ENCODE measurements at places on chromosomes 7 and 10. TPM values are rescaled to one million over a fixed set of nuclear protein-coding genes. Genes with fewer than 3 reads are reported as not detected.
A peak's percentile ranks its signal among the peaks of the same experiment; 100 is the strongest.

DNA sequence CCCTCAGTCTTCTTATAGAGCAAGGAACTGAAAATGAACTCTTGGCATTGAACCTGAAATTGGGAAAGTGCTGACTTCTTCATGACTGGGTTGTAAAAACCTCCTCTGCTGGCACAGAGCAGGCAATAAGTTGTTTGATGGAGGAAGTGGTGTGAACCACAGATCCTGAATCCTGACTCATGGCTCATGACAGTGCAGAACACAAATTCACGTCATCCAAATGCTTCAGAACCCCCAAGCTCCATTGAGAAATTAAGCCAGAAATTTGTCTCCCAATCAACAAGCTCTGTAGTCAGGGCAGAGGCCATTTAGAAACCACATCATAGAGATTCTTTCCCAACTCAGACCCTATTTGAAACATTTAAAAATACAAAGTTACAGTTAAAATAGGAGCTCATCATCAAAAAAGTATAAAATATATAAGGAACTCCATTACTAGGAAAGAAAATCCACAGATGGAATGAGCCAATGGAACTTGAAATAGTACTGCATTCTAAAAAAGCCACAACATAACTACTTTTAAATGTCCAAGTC lies 10.3 kb upstream of the STK17A start:
- peak; percentile 38 for DNase-seq

- DNase-seq: no peak
Measured at GRCh38 chr10:117462424-117462792, 80.1 kb upstream of the EMX2 start.

- DNase-seq: no peak
Measured at GRCh38 chr10:6231146-6231545, 28.4 kb downstream of the PFKFB3 start.

DNA sequence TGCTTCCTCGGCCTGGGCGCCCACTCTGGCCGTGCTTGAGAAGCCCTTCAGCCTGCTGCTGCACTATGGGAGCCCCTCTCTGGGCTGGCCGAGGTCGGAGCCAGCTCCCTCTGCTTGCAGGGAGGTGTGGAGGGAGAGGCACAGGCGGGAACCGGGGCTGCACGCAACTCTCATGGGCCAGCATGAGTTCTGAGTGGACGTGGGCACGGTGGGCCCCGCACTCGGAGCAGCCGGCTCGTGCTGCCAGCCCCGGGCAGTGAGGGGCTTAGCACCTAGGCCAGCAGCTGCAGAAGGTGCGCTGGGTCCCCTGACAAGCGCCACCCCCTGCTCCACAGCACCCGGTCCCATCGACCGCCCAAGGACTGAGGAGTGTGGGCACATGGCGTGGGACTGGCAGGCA lies 9.0 kb upstream of the PDK4 start:
- no peak for DNase-seq

DNA sequence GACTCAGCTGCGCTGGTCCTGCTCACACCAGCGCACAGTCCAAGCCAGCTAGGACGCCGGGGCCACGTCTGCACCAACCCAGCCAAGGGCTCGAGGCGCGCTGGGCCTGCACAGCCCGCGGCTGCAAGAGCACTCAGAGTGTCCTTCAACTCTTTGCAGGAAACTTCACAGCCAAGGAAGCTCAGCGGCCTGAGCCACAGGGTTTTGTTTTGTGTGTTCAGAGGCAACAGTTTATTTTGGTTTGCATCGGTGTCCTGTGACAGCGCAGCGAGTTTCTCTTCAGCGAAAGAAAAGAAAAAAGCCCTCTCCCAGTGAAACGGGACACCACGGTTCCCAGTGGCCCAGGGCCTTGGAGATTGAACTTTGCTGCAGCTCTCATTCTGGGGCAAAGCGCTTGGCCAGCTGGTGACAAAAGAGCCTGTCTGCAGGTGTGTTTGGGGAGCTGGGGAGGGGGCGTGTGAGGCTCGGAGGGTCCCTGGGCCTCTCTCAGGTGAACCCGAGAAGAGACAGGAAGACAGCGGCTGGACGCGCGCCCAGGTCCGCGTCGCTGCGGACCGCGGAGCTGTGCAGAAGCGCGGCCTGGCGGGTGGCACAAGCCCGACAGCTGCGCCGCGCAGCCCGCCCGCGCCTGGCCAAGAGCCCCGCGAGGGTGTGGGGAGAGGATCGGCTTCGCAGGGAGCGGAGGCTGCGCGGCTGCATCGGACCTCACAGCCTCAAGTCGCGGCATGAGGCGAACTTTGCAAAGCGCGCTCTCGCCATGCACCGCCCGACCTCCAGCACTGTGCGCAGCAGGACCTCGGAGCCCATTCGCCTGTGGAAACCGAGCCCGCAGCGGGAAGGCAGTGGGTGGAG lies 922 bp downstream of the CXCL12 start:
- no peak for DNase-seq

DNA sequence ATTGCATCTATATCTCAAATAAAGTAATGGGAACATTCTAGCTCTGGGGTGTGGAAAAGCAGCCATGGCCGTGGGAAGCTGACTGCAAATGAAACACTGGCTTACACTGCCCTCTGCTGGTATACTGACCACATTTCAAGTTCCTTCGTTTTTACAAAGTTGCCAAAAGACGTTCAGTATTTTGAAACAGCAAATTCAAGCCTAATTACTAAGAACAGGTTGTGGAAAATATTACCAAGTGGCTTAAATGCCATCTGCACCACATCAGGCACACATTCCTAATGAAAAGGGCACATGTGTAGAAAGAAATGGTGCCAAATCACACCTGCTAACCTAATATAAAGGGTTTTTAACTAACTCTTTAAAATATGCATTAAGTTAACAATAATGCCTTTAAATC lies 83.9 kb downstream of the JAZF1 start:
- peak; percentile 42 for DNase-seq

DNA sequence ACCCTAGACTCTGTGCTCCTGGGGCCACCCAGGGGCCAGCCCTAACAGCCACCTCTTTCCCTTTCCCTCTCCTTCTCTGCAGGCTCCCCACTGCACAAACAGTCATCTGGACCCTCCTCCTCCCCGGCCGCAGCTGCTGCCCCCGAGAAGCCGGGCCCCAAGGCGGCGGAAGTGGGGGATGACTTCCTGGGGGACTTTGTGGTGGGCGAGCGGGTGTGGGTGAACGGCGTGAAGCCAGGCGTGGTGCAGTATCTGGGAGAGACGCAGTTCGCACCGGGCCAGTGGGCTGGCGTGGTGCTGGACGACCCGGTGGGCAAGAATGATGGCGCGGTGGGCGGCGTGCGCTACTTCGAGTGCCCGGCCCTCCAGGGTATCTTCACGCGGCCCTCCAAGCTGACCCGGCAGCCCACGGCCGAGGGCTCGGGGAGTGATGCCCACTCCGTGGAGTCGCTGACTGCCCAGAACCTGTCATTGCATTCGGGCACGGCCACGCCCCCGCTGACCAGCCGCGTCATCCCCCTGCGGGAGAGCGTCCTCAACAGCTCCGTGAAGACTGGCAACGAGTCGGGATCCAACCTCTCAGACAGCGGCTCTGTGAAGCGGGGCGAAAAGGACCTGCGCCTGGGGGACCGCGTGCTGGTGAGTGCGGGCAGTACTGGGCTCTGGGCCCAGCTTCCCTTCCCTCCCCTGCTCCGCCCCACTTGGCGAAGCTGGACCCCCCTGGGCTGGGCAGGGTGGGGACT lies 49.3 kb downstream of the CLIP2 start:
- no peak for DNase-seq

DNA sequence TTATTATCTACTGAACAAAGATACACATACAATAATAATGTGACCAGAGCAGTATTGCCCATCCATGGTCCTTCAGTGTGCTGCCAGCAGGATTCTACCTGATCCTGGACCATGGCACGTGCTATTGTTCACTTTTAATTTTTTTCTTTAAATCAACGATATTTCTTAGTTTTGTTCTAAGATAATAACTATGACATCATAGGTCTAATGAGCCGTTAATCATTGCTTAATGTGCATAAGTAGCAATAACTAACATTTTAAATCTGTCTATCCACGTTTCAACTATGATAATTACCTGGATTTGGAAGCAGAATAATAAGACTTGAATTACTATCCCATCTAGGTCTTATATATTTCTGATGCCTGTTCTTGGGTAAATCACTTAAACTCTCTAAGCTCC lies 253.8 kb downstream of the SORCS1 start:
- no peak for DNase-seq

- DNase-seq: no peak
Measured at GRCh38 chr7:44972562-44972961, 6.3 kb downstream of the MYO1G start.

GRCh38 chr7:42175834-42176723 lies 60.9 kb downstream of the GLI3 start:
- DNase-seq: no peak

DNA sequence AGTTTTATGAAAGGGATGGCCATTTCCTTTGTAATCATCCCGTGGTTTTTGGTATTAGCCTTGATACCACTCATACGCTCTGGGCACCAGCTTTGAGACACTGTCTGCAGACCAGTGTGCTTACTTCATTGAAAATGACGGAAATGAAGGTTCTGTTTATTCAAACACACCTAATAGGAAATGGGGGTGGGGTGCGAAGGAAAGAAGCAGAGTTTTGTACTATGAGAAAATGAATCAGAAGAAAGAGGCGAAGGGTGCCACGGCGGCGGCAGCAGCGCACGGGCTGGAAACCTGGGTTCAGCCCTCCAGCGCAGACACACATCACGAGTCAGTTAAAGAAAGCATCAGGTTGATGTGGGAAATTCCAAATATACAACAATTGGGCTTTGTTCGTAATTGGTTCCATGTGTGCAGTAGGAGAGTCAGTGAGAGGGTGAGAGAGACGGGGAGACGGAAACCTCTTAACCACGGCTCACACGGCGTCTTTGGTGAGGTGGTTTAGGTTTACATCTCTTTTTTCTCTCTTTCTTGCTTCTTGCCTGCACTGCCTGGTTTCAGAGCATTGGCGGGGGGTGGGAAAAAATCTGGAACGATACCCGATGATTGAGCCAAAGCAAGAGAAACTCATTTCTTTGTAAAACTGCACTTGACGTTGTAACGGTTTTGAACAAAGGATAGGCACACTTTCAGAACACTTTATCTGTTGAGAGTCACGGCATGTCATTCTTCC lies 321.2 kb downstream of the FRMD4A start:
- no peak for DNase-seq

- DNase-seq: no peak
Measured at GRCh38 chr7:100433276-100433591, 3.1 kb downstream of the PPP1R35 start.

DNA sequence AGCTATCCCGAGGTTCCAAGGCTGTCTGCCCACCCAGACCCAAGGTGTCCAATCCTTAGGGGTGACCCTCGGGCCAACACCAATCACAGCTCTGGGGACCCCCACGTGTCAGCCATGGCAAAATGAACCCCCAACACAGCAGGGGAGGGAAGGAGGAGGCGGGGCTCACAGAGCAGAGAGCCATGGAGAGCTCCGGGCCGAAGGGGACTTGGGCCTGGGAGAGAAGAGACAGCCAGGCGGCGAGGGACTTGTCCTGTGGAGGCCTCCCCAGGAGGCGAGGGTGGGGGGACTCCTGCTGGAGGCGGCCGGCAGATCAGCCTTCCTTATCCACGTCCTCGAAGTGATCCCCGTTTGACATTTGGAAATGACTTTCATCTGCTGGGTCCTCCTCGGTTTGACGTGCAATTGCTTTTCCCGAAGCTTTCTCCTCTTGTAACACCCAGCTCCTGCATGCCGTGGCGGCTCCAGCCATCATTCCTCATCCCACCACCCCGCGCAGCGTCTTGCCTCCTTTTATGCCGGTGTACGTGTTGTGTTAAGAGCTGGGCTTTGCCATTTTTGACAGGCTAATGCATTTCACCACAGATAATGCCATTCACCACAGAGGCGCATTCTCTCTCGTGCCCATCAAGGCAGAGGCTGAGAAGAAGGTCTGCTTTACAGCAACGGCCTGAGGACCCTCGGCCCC lies 337.4 kb downstream of the DNAJB6 start:
- DNase-seq: no peak

GRCh38 chr7:151166629-151167196 lies 781 bp downstream of the GBX1 start:
- DNase-seq: no peak

DNA sequence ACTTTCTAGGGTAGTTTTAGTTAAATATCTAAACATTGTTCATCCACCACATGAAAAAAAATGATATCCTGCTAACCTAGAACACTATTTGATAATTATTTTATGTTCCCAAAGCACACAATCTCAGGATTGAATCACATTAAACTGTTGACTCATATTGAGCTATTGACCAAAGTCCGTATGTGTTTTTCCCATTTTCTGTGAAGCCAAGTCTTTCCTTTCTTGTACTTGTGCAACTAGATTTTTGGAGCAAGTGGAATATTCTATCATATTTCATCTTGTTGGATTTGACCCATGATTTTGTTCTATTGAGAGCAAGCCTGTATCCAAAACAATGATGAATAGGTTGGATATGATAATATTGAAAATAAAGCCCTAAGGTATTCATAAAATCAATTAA lies 164.6 kb downstream of the SKAP2 start:
- DNase-seq: no peak

DNA sequence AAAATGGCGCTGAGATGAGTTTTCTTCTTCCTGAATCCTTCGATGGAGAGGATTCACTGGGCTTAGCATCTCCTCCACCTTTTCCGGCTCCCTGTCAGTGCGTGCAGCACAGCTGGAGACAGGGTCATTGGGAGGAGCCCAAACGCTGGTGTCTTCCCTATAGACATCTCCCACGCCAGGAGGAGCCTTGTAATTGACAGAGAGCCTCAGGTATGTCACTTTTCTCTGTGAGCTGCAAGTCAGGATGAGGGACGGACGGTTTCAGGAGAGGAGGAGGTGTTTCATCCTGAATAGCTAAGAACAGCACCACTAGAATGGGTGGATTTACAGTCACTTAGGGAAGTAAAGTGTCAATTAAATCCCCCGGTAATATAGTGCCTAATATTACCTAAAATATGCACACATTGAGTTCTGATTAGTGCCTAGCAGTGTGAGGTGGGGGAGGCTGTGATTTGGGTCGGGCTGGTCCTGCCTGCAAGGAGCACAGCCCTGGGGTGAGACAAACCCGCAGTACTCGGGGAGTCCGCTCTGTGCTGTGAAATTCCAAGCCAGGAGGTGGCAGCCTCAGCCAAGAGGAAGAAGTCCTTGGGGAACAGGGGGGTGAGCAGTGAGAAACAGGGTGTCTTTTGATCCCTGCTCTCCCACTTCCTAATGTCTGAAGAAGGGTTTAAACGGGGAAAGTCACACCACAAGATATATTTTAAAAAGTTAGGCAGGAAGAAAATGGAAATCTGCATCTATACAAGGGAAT lies 28.2 kb downstream of the IL15RA start:
- peak; percentile 32 for DNase-seq

GRCh38 chr7:95365151-95365550 lies 31.0 kb downstream of the PON3 start:
- no peak for DNase-seq

Gene TMEM225B
- total RNA-seq: 3.1 TPM

Gene ZNF425
- total RNA-seq: 2.1 TPM

Gene PRPS1L1
- not detected for total RNA-seq

Gene IGF2BP3
- 79.1 TPM for total RNA-seq

Gene TMEM270
- 1.1 TPM for total RNA-seq

Gene DIP2C
- 15.4 TPM for total RNA-seq

Gene FGL2
- not detected for total RNA-seq

Gene CALCR
- total RNA-seq: 0.10 TPM

Gene PTTG1IP2
- not detected for total RNA-seq

Data from HCT116 (cell line).